ENCODE measurements at places on chromosomes 11 and 22.

- ATAC-seq = no peak
Observed at GRCh38 chr11:8250434-8250833, 13.2 kb downstream of the LMO1 start.

- no peak for ATAC-seq
Observed at GRCh38 chr11:10004526-10005113, 289.4 kb downstream of the SBF2 start.

GRCh38 chr22:29216011-29216872 lies 10.5 kb downstream of the EMID1 start:
- ATAC-seq = peak; percentile 37

DNA sequence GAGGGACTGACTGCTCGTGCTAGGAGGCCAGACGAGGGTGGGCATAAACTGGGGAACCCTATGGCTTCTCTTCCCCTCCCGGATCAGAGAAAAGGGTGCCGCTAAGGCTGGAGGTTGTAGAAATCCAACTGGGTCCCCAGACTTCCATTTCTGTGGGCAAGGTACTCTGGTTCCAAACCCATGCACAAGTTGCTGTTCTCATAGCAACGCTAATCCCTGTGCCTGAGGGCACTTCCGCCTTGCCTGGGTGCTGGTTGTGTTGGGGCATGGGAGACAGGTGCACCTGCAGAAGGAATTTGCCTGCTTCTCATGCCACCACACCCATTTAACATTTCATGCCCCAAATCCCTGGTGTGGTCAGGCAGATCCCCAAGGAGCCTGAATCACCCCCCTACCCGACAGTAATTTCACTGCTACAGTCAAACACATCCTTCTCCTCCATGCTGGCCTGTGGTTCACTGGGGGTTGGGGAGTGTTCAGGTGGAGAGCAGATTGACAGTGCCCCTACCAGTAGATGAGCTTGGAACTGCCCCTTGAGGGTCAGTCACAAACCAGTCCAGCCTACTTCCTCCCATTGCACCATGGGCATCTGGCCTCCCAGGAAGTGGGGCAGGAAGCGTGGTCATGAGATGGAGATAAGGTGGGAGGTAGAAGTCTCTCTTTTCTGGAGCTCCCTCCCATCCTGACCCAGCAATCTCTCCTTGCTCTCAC lies 1.2 kb downstream of the C2CD2L start:
- ATAC-seq = peak; percentile 36

DNA sequence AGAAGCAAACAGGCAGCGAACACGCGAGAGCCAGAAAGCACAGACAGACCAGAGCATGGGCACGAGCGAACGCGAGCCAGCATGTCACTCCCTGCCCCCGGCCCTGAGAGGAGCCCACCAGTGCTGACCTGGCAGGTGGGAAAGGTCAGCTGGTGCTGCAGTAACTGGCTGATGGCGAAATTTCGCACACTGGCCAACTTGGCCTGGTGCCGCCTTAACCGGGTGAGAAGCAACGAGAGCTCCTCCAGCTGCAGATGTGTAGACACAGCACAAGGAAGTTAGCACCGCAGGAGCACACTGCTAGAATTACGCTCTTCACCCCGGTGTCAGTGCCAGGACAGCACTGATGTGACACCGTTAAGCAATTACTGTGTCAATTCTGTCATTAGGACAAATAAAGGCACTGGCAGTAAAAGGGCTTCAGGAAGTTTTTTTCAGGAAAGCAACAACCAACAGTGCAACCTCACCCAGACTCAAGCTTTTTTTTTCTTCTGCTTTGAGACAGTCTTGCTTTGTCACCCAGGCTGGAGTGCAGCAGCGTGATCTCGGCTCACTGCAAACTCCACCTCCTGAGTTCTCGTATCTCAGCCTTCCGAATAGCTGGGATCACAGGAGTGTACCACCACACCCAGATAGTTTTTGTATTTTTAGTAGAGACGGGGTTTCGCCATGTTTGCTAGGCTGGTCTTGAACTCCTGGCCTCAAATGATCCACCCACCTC lies 76.8 kb downstream of the C11orf58 start:
- no peak for ATAC-seq

- ATAC-seq = no peak
Observed at GRCh38 chr11:64352995-64353714, 5.8 kb upstream of the RPS6KA4 start.

DNA sequence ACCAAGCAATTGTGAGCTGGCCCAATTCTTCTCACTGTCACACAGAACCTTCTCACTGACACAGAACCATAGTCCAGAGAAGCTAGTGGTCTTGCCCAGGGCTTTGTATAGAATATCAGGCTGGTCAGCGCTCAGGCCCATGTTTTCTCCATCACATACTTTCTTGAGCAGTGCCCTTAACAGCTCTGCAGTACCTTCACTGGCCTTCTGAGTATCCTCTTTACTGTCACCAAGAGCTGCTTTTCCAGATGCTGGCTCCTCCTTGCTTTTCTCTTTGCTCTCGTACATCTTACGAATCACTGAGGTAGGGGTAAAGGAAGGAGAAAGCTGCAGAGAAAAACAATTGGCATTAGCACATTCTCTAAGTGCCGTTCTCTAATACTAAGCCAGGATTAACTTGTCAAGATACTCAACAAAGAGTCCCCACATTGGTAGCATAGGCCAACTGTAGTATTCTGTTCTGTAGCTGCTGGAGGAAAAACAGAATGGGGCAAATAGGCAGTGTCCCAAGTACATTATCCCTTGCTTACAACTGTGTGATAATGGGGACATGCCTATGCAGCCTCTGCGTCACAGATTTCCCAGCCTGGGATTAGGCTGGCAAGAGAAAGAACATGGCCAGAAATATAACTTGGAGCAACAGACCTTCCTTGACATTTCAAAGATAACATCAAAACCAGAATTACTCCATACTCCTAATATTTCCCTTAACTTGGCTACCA lies 43.5 kb downstream of the DRG1 start:
- ATAC-seq = no peak

DNA sequence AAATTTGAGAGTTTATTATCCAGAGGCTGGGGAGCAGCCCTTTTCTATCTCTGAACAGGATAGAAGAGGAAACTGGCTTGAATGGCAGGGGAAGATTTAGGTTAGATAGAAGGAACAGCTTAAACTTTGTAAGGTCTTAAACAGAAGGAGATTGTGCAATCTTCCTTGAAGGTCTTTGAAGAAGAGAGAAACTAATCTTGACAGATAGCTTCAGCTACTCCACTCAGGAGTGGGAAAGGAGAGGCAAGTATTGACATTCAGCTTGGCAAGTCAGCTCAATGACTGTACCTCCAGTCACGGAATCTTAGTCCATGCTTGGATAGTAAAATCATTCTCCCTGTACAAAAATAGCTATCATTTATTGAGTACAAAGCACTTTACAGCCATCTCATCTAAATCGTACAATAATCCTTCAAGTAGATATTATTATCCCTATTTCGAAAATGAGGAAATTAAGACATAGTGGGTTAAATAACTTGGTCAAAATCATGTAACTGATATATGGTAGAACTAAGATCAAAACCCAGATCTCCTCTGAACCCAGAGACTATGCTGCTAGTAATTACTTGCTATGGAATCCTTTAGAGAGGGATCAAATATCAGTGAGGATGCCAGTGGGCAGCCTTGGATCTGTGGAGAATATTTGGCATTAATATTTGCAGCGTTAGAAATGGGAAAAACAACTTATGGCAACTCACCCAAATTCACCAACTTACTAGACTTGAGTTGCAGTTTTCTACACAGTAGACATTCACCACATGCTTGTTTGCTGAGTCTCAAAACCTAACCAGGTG lies 14.6 kb downstream of the C11orf97 start:
- no peak for ATAC-seq

DNA sequence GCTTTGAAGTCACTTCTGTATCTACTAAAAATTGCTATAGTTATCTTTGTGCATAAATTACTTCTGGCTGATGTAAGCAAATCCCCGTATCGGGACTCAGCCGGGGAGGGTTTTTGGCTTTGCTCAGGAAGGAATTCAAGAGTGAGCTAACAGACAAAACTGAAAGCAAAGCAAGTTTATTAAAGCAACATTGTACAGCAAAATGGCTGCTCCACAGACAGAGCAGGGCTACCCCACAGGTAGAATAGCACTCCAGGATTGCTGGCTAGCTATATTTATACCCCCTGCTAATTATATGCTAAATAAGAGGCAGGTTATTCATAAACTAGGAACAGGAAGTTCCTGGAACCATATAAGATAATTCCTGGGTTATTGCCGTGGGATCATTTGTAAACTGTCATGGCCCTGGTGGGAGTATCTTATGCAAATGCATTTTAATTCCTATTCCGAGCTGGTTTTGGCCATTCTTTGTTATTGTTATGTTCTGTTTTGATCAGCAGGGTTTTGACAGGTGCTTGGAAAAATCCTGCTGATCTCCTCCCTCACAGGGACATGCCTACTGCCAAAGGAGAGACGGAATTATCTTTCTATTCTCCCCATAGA lies 15.2 kb downstream of the MIF start:
- ATAC-seq = no peak

DNA sequence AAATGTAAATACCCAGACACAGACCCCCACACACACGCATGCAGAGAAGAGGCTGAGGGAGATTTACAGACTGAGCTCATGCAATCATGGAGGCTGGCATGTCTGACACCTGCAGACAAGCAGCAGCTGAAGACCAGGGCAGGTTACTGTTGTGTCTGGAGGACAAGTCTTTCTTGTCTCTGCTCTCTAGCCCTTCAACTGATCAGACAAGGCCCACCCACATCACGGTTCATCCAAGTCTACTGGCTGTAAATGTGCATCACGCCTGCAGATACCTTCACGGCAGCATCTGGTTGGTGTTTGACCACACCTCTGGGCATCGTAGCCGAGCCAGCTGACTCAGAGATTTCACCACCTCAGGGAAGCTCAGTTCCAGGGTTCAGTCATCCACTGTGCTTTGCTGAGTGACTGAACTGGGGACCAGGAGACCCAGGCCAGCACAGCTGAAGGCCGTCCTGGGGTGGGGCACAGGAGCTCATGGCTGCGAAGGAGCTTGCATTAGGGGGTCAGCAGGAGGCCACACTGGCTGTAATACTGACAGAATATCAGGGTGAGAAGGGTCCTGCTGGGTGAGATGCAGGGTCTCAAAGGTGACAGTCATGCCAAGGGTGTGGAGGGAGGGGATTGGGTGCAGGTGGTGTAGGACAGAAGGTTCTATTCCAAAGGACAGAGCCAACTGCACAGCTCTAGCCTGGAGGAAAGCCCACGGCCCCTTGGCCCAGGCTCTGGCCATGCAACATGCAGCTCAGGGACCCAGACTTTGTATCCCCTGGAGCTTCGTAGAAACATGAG lies 304.9 kb downstream of the BRD1 start:
- ATAC-seq = no peak

DNA sequence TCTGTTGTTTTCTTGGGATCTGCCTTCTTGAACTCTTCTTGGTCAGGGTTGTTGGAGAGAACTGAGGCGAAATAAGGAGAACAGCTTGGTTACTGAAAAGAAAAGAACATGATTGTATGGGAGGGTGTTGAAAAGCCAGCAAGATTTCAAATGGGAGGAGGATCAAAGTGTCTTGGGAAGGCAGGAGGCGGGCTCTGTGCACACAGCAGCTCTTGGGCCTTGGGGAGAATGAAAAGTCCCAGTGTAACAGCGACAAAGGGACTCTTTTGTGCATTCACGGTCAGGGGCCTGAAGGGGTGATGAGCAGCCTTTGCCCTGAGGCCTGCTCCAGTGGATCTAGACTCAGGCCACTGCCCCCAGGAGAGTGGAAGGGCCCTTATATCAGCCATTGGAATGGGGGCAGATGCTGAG lies 135.4 kb downstream of the ADAMTS15 start:
- ATAC-seq = no peak

DNA sequence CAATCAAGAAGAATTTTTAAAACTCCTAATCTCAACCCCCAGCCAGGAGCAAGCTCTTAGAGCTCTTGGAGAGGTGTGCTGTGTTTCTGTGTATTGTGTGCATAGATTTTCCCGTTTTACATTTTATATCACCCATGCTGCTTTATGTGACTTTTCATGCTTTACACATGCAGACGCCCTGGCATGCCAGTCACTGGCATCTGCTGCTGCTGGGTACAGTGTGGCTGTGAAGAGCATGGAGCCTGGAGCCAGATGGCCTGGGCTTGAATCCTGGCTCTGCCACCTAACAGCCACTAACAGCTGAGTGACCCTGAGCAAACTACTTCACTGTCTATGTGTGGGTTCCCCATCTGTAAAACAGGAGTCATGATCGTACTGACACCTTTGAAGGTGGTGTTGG lies 23.1 kb downstream of the POLR3H start:
- ATAC-seq = no peak

- ATAC-seq = peak; percentile 67
Observed at GRCh38 chr22:39598017-39598965, 27.7 kb downstream of the CACNA1I start.

DNA sequence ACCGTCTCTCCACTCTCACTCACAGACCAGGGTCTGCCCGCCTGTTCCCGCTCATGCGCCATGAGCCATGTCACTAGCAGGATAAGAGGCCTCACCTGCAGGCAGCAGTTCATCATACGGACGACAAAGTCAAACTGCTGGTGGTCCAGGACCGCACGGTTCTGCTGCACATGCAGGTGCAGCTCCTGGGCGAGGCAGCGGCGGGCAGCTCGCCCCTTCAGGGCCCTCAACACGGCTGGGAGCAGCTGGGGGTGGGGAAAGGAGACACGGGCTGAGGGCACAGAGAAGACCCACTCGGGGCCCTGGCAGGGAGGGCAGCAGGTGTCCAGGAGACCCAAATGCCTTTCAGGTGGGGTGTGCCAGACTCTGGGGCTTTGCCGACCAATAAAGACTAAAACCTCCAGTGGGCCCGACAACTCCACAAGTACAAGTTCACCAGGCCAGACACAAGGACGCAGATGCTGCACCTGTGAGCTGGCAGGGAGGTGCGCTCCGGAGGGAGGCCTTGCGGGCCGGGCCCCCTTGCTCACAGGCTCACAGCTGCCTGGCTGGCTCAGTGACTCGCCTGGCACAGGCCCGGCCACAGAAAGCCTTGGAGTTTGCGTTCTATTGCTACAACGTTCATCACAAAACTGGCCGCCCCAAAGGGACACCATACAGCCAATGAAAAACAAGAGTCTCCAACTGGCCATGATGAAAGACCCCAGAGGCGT lies 11.5 kb downstream of the SBF1 start:
- ATAC-seq = no peak

- ATAC-seq = no peak
Observed at GRCh38 chr11:125532668-125533067, 36.6 kb upstream of the FEZ1 start.

- ATAC-seq = no peak
Observed at GRCh38 chr11:20045098-20045688, 115.1 kb downstream of the DBX1 start.
